GM12878 (cell line): ENCODE measurements at places on chromosomes 2 and 18. TPM values are rescaled to one million over a fixed set of nuclear protein-coding genes. Genes with fewer than 3 reads are reported as not detected.

GRCh38 chr2:175823002-175823706, 178.9 kb downstream of the LNPK start:
- DNase-seq, result no peak
- H3K36me3 ChIP-seq, result no peaks in the 10 kb centered on the region
- no peak overlapping the region for H3K27ac ChIP-seq
- H3K4me1 ChIP-seq, result no peaks in the 10 kb centered on the region
- H3K4me3 ChIP-seq, result no peak overlapping the region
- H3K27me3 ChIP-seq, result no peaks in the 10 kb centered on the region

GRCh38 chr18:55522011-55522410, 66.0 kb downstream of the TCF4 start:
- DNase-seq, result no peak
- H3K4me3 ChIP-seq, result no peak overlapping the region

DNA sequence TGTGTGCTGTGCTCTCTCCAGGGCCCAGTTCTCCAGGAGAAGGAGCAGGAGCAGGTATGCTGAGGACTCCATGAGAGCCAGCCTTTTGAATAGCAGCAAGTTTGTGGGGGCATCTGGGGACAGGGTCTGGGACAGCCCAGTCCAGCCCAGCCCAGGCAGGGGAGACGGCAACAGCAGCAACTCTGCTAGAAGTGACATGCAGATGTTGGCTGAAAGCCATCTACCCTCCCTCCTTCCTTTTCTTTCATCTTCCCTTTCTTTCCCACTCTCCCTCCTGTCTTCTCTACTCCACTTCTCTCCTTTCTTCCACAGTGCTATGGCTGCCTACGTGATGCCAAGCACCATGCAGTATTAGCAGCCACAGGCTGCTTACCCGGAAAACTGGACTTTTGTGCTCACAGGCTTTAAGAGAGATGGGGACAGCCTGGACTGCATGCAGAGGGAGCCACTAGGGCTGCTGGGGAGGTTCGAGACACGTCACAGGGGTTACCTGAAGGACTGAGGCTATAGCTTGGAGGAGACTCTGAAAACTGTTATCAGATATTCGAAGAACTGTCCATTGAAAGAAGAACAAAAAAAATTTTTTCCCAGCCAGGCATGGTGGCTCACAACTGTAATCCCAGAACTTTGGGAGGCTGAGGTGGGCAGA, 23.8 kb upstream of the YWHAQ start:
- no peak overlapping the region for H3K4me3 ChIP-seq
- no peaks in the 10 kb centered on the region for H3K36me3 ChIP-seq
- H3K4me1 ChIP-seq, result peaks cover 46% of the 10 kb centered on the region
- H3K27ac ChIP-seq, result no peak overlapping the region

- H3K27me3 ChIP-seq, result no peaks in the 10 kb centered on the region
- no peak for DNase-seq
- no peak overlapping the region for H3K27ac ChIP-seq
- peaks cover 5% of the 10 kb centered on the region; the same call in 1 of the 2 replicates for H3K4me1 ChIP-seq
- no peaks in the 10 kb centered on the region for H3K36me3 ChIP-seq
Observed at GRCh38 chr2:61014763-61015162, 2.8 kb upstream of the PEX13 start.

SLC5A7 gene
- not detected in 2 replicates for total RNA-seq
